Omental fat pad (tissue), 4 donors: ENCODE measurements at places on chromosomes 12 and 14. TPM values are rescaled to one million over a fixed set of nuclear protein-coding genes. Genes with fewer than 3 reads are reported as not detected.

- no peak for DNase-seq
These were observed 38.9 kb downstream of the DMAC2L start for GRCh38 chr14:50350975-50351374.

- DNase-seq, result no peak
These were observed 102.6 kb downstream of the TSPAN9 start for GRCh38 chr12:3179731-3180130.

GRCh38 chr12:6977653-6978052, 6.9 kb downstream of the EMG1 start:
- DNase-seq, result no peak

DNA sequence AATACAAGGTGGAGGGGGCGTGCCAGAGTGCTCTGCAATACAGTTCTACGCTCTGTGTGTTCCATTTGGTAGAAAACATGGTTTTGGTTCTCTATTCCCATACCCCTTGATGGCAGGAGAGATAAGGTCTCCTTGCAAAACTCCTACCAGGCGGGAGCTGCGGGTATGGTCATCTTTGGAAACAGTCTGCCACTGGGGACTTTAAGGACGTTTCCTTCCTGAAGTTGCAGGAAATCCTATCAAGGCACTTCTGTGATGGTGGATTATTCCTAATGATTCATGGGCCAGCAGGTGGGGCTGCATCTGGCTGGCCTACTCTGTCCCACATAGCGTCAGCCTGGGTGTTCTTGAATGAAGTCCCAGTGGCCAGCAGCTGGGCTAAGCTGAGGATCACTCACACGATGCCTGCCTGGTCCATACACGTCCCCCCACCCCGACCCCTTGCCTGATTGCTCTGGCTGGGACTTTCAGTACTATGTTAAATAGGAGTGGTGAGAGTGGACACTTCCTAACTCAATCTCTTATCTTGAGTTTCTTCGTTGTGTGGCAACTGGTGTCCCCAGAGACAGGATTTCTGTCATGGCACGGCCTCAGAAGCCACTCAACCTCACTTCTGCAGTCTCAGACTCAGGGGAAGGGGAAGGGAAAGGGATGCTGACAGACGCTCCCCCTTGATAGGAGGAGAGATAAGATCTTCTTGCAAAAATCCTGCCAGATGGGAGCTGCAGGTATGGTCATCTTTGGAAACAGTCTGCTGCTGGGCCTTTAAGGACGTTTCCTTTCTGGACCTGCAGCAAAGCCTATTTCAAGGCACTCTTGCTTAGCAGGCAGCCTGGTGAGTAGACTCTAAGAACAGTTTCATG, 61.0 kb upstream of the FKBP4 start:
- no peak for DNase-seq

DNA sequence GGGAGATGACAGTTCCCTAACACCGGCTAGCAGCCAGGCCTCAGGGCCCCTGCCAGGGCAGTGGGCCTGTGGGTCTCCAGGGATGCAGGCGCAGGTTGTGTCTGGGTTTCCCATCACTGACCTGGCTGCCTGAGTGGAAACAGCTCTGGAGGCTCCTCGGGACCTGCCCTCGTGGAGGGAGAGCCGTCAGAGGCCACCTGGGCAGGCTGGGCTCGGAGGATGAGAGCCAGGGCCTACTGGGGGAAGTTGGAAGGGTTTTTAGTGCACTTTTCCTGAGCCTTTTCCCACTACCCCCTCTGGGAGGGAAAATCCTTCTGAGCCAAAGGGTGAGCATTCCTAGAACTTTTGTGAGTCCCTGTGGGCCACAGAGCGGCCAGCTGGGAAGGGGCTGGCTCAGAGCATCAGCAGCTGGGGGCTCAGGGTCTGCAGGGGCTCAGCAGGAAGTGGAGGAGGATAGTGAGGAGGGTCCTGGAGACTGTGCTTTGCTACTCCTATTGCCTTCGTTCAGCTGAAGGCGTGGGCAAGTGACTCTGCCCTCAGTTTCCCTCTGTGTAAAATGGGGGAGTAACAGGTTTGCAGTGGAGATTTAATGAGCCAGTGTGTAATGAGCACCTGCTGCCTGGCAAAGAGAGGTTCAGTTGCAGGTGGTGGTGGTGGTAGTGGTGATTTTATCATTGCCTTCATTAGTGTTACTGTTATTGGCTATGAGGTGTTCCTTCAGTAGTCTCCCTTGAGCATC, 1.8 kb downstream of the SH2B3 start:
- DNase-seq, result no peak

DNA sequence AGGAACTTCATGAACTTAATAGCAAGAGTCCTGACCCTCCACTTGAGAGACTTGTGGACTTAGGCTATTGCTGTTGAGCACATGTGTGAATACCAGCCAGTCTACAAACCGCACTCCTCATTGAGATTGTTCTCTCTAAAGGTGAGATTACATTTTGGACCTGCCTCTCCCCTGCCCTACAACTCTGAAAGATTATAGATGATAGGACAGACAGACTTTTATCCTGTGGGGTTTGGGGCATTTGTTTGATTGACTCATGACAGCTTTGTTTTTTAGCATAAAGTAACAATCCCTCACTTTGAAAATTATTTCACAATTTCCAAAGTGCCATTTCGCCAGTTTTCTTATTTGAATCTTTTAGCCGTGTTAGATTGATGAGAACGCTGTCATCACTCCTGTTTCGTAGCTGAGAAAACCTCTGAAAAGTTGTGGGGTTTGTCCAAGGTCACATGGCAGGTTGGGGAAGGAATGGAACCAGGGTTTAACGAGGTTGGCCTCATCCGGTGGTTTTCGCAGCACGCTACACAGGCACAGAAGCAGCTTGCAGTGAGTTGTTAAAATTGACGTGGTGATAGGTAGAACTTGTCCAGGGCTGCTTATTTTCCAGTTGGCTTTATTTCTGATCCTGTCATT, 836 bp downstream of the EVL start:
- no peak for DNase-seq

DNA sequence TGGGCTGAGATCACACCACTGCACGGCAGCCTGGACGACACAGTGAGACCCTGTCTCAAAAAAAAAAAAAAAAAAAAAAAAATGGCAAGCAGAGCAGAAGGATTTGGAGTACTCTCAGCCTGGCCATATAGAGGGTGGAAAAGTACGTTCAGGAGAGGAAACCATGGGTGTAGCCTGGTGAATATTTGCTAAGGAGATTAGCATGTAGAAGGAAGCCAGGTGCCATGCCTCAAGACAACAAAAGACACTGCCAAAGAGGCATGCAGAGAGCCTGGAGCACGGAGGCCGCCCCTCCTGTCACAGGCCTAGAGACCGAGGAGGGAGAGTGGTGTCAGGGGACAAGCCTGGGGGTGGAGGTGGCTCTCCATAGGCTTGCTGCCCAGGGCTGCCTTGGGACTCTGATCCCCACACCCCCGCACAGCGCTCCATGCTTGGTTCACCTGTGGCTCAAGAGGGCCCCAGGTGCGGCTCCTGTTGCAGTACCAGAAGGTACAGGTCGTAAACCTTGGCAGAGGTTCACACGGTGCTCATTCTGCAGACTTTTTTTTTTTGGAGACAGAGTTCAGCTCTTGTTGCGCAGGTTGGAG, 27.9 kb upstream of the DEGS2 start:
- no peak for DNase-seq

DNA sequence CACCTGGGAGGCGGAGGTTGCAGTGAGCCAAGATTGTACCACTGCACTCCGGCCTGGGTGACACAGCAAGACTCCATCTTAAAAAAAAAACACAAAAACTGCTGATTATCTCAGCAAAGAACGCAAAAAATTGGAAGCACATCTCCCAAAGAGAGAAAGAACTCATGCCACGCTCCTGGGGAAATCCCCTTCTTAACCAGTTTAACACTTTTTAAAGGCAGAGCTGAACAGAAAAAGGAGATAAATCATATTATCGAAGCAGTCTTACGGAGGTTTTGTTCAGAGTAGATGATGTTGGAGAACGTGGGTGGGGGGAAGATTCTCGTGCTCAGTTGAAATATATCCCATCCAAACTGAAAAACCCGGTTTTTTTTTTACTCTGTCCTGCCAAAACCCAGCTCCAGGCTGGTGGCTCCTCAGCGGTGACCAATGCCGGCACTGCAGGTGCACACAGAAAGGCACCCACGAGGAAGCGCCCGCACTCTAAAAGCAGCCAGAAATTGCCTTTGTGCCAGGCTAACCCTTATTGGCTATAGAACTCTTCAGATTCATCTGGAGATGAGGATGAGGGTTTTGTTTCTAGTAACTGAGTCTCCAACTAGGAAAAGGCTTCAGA, 100.2 kb upstream of the PARP11 start:
- no peak for DNase-seq

DNA sequence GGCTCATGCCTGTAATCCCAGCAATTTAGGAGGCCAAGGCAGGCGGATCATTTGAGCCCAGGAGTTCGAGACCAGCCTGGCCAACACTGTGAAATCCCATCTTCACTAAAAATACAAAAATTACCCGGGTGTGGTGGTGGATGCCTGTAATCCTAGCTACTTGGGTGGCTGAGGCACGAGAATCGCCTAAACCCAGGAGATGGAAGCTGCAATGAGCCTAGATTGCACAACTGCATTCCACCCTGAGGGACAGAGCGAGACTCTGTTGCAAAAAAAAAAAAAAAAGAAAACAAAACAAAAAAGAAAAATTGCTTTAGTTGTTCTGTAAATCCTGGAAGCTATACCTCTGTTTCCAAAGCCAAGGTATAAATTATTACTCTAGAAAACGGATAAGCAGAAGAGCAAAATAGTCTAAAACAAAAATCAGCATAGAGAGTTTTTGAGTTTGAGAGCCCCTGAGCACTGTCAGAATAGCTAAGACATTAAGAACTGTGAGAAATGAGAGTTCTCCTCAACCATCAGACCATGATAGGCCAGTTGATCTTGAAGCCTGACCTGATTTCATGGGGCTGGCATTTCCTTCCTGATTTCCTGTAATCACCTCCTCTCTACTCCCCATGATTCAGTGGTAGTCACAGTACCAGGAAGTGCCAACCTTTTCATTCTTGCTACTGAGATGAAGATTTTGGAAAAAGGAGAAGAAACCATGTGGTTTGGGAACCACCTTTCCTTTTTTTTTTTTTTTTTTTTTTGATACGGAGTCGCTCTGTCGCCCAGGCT, 31.7 kb downstream of the ATP2A2 start:
- no peak for DNase-seq

DNA sequence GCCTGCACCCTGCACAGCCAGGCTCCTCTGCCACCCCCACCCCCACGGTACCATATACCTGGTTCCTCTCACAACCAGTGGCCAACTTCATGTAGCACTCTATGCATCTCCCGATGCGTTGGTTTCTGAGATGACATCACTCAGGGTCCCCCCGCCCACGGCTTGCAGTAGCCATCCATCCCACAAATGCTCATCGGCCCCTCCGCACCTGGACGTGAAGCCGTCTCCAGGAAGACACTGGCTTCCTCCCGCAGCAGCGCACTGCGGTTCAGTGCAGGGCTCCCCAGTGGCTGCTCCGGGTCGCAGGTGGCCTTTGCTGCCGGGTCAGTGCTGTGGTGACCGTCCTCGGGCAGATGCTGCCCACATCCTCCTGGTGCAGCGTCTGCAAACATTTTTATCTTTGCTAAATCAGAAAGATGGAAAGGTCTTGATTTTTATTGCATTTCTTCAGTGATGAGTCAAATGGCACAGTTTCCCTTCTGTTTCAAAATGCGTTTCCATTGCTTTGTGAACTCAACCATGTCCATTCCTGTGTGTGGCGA, 27.5 kb upstream of the MMP17 start:
- DNase-seq, result no peak

GRCh38 chr12:68617160-68617926, 6.6 kb downstream of the RAP1B start:
- DNase-seq, result no peak

GRCh38 chr12:104672501-104673265, 215.9 kb downstream of the CHST11 start:
- no peak for DNase-seq

GRCh38 chr14:99040711-99041110, 231.3 kb downstream of the BCL11B start:
- no peak for DNase-seq

DNA sequence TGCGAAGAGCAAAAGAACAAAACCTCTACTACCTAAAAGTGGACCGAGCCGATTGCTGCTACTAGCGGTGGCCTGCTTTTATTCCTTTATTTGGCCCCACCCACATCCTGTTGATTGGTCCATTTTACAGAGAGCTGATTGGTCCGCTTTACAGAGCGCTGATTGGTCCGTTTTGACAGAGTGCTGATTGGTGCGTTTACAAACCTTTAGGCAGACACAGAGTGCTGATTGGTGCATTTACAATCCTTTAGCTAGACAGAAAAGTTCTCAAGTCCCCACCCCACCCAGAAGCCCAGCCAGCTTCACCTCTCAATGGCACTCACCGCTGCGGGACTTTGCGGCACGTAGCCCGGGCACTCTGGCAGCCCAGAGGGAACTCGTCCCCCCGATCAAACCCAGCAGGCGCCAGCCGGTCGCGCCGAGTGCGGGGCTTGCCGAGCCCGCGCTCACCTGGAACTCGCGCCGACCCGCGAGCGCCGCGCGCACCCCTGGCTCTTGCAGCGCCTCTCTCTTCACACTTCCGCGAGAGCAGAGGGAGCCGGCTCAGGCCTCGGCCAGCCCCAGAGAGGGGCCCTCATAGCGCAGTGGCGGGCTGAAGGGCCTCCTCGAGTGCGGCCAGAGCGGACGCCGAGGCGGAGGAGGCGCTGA, 8.7 kb upstream of the FGD4 start:
- DNase-seq, result no peak

- no peak for DNase-seq
These were observed 103.7 kb upstream of the PDE3A start for GRCh38 chr12:20264608-20265114.

- DNase-seq, result no peak
These were observed 10.8 kb downstream of the NAV3 start for GRCh38 chr12:77841521-77841920.

GRCh38 chr12:1171657-1172408, 180.8 kb downstream of the ERC1 start:
- DNase-seq, result no peak

DNA sequence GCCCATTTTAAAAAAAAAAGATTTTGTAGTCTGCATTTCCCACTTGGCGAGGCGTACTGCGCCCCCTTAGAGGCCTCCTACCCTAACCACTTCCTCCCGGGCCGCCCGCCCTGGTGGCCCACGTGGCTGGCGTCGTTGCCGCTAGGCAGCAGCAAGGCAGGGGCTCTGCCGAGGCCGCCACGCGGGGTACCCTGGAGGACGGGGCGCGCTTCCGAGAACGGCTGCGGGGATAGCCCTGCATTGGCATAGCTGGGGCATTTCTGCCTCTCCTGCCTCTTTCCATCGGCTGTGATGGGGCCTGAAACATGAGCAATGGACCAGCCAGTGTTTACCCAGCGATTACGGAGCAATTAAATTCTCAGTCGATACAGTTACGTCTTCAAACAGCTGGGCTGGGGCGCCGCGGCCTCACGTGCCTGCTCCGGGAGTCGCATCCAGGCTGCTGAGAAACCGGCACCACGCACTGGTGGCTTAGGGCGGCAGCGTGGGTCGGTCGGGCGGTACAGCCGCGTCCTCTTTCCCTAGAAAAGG, 38.0 kb downstream of the IQSEC3 start:
- no peak for DNase-seq

The SLCO1B3 gene
- total RNA-seq, result 0.47 TPM

The TGM1 gene
- 114 TPM for total RNA-seq

The MIA2 gene
- 13.8 TPM for total RNA-seq

The ADAMTS20 gene
- total RNA-seq, result not detected

The DUSP16 gene
- 19.2 TPM for total RNA-seq

The CDK2 gene
- 9.7 TPM for total RNA-seq

The ADAM21 gene
- total RNA-seq, result not detected

The JDP2 gene
- total RNA-seq, result 74.6 TPM

The JKAMP gene
- total RNA-seq, result 68.4 TPM

The TMEM119 gene
- 3.1 TPM for total RNA-seq

The C12orf60 gene
- not detected for total RNA-seq

The NGB gene
- total RNA-seq, result not detected

The INHBC gene
- total RNA-seq, result not detected

The ZNF705A gene
- not detected for total RNA-seq
